Fibroblast of skin of abdomen (primary cell): ENCODE measurements at places on chromosomes 3 and 15.
A peak's percentile ranks its signal among the peaks of the same experiment; 100 is the strongest.

- DNase-seq, result no peak
Observed at GRCh38 chr3:128188956-128189355, 35.7 kb downstream of the EEFSEC start.

DNA sequence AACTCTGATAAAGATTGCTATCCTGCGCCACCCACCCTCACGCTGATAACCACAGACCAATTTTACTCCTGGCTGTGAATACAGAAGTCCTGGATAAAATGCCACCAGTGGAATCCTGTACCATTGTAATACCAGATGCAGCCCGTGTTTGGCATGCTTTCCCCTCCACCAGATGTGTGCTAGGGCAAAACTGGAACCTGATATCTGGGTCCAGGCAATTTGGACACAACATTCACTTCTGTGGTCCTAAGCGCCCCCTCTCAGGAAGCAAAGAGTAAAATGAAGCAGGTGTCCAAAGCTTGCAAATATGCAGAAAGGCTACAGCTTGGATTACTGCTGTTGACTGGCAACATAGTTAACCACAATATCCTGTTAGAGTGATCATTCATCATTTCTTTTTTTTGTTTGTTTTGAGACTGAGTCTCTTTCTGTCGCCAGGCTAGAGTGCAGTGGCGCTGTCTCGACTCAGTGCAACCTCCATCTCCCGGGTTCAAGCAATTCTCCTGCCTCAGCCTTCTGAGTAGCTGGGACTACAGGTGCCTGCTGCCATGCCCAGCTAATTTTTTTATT lies 32.8 kb downstream of the LOXL1 start:
- DNase-seq, result no peak

DNA sequence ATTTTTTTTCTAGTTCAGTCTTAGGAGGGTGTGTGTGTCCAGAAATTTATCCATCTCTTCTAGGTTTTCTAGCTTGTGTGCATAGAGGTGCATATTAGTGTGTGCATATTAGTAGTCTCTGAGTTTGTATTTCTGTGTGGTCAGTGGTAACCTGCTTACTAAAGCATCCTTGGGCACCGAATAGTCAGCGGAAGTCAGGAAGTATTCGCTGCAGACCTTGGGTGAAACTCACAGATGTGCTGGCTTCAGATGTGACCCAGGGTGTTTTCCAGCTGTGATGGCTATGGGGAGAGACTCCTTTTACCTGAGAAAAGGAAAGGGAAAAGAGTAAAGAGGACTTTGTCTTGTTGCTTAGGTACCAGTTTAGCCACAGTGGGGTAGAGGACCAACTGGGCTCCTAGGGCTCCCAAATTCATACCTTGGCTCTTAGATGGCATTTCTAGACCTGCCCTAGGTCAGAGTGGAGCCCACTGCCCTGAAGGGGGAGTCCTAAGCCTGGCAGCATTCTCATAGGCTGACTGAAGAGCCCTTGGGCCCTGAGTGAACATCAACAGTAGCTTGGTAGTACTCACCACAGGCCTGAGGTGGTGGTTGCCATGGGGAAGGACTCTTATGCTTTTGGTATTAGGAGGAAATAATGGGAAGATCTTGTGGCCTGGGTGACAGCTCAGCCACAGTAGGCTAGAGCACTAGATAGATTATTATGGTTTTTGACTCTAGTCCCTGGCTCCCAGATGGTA lies 286.0 kb upstream of the ZPLD1 start:
- DNase-seq, result no peak

GRCh38 chr3:25572919-25573385 lies 91.8 kb downstream of the TOP2B start:
- peak; percentile 70 for DNase-seq

DNA sequence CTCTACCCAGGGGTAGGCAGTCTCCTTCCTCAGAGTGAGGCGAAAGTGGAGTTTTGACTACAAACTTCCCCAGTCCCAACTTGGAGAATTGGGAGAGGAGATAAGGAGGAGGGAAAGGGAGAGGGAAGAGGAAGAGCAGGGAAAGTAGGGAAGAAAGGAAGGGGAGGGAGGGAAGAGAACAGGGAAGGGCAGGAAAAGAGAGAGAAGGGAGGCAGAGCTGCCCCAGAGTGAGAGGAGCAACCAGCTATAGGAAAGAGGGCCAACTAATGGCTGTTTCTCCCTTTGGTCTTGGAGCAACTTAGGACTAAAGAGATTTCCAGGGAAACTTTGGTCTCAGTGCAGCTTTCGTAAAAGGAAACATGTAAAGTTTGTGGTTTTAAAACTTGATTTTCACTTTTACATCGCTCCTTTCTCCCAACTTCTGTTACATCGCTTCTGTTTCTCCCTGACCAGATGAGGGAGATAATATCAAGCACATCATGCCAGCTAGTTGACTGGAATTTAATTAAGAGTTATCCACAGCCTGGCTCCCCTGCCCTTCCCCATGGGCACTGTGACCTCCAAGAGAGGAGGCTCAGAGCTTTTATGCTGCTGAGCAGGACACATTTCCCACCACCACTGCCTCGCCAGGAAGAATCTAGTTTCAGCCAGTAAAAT lies 1.4 kb downstream of the CA12 start:
- no peak for DNase-seq

GRCh38 chr15:62119227-62119864 lies 45.7 kb downstream of the C2CD4B start:
- peak; percentile 95 for DNase-seq

DNA sequence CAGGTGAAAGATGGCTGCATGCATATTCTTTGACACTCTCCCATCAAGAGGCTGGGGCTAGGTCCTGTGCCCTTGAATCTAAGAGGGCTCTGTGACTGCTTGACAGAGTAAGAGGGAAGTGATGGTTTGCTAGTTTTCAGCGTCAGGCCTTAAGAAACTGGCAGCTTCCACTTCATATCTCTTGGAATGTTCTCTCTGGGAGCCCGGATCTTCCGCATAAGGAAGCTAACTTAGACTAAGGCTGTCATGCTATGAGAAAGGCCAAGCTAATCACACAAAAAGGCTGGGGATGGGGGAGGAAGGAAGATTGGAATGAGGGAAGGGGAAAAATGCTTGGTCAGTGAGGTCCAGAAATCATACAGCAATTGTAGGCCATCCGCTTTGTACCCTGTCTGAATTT lies 50.0 kb downstream of the MB21D2 start:
- DNase-seq, result peak; percentile 44

DNA sequence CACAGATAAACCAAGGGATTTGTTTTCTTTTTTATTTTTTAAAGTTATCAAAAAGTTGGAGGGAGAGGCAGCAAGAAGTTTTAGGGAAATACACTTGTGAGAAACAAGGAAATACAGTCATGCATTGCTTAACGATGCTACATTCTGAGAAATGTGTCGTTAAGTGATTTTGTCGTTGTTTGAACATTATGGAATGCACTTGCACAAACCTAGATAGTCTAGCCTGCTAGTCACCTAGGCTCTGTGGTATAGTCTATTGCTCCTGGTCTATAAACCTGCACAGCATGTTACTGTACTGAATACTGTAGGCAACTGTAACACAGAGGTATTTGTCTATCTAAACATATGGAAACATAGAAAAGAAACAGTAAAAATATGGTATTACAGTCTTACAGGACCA lies 2.0 kb upstream of the NFKBIZ start:
- no peak for DNase-seq

DNA sequence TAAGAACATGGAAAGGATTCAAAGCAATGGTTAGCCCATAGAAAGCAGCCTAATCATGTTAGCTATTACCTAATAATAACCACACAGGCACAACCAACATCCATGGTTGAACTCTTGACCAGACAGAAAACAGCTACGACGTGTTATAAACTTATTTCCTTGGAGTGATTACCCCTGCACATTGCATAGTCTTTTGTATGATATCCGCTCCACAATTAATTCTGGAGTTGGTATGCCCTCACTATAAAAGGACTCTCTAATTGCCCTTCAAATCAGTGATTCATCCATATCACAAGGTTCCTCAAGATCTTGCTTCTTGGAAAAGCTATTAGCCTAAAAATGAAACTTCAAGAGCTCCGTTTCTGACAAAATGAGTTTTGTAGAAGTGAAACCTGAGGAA lies 117.9 kb downstream of the SYNPR start:
- peak; percentile 12 for DNase-seq
